ENCODE measurements at places on chromosomes 6 and 20. TPM values are rescaled to one million over a fixed set of nuclear protein-coding genes. Genes with fewer than 3 reads are reported as not detected.
A peak's percentile ranks its signal among the peaks of the same experiment; 100 is the strongest.

Gene ARHGAP18
- 19.6 TPM for total RNA-seq

- no peak for DNase-seq
Measured at GRCh38 chr20:6705926-6706548, 61.4 kb upstream of the BMP2 start.

- DNase-seq, result peak; percentile 83
Measured at GRCh38 chr6:150334790-150335783, 33.7 kb upstream of the IYD start.

- DNase-seq, result no peak
Measured at GRCh38 chr6:43938178-43939105, 168.4 kb downstream of the VEGFA start.

Measured in muscle of leg (tissue), 16 donors.